Stimulated activated CD8-positive, alpha-beta memory T cell treated with anti-CD3 and anti-CD28 coated beads, Interleukin-2, amount 100 ng/mL, for 48 hours (primary cell): ENCODE measurements at places on chromosomes 1 and 21.

GRCh38 chr1:43703836-43704235 is 3.5 kb upstream of the ST3GAL3 start:
- DNase-seq: no peak

DNA sequence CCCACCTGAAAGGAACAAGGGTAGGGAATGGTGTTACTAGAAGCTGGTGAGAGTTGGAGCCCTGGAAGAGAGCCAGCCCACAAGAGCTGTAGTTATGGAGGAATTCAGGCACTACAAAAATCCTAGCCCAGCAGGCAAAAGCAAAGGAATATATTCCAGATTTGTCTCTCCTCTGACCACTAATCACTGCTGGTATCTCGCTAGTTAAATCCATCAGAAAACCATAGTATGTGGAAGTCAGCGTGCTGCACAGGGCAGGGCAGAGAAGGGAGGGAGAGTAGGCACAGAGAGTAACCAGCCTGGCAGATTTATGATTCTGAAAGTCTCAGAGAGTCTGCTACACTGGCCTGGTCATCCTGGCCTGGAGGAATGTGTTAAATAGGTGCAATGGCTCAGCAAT is 88.6 kb downstream of the SELENOF start:
- DNase-seq: no peak

GRCh38 chr1:198929961-198930599 is 291.2 kb downstream of the PTPRC start:
- no peak for DNase-seq

GRCh38 chr1:165862448-165862847 is 35.0 kb downstream of the UCK2 start:
- DNase-seq: no peak

GRCh38 chr1:245776694-245777332 is 622.0 kb downstream of the KIF26B start:
- no peak for DNase-seq

DNA sequence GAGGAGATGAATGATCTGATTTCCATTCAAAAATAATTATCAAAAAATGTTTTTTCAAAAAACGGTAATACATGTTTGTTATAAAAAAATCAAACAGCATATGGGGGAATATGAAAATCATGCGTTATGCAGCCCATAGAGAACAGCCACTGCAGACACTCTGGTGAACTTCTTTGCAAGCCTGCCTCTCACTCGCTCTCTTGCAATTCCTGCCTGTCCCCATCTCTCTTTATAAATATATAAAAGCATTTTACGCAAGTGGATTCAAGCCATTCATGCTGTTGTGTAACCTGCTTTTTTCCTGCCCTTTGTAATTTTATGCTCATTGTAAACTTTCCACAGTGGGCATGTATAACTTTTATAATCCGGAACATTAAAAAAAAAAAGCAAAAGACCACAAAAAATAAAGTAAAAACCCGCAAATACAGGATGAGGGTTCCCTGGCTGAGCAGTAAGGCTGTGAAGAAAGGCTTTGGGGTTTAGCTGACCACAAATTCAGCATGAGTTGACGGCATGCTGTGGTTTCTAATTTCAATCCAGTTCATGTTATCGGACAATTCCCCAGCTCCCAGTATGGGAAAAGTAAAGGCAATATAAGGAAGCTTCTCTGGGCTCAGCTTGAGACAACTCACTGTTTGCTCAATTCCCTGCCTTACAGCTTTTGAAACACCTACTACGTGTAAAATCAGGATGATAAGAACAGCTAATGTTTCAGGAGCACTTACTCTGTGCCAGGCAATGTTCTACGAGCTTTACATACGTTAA is 52.8 kb upstream of the ZBTB40 start:
- DNase-seq: no peak

DNA sequence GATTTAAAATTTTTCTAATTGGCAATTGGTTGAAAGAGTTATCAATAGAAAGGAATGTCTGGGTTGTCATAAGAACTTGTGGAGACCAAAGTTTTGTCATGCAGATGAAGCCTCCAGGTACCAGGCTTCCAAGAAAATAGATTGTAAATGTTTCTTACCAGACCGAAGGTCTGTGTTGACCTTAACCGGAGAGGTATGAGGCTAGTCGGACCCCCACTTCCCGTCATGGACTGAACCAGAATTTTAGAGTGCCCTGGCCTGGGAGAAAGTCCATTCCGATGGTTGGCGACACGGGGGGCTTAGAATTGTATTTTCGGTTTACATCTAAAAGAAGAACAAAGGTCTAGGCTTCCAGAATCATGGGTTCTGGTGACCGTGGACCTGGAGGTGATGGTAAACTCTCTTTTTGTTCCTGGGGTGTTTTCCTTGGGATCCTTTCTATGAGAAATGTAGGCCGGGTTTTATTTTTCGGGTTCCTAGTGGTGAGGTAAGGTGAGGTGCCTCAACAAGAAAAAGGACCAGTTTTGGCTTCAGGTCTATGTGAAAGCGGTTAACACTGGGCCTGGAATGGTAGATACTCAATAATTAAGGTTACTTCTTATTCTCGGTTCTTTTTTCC is 405 bp upstream of the UHMK1 start:
- DNase-seq: no peak

DNA sequence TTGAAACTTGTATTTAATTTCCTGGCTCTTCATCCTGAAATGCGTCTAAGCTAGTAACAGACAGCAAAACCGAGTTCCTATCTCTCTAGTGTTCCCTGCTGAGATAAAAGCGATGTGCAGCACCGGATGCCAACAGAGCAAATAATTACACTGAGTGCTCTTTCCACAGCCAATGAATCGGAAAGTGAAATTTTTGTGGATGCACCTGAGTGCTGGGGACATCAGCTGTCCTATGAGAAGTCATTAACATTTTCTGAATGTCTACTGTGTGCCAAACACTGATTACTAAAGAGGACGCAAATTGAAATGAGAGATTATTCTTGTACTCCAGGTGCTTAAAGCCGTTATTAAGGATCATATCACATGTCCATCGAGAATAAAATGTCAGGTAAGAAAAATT is 278.0 kb downstream of the RGS7 start:
- no peak for DNase-seq

GRCh38 chr1:220283625-220284024 is 11.4 kb upstream of the RAB3GAP2 start:
- DNase-seq: no peak

DNA sequence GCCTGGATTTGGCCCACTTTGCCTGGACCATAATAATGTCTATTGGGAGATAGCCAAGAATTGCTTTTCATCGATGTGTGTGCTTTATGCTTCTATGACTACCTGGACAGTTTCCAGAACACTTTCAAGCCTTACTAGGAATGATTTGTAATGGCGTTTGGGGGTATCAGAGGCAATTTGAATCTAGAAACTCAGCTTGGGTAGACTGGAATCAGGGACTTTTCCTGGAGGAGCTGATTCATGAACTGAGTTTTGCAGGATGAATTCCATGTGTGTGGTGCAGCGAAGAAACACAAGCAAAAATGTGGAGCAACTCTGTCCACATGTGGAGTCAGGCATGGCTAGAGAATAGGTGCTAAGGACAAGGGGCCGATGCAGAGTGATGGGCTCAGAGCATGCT is 11.9 kb upstream of the TMEM61 start:
- no peak for DNase-seq

GRCh38 chr1:71047635-71048607 is at the start of gene PTGER3:
PTGER3 (minus strand) TSS chr1:71047816; CDS start chr1:71047577, 239 bp downstream.
- DNase-seq: peak; percentile 38

GRCh38 chr1:24107462-24108138 is 4.3 kb downstream of the MYOM3 start:
- DNase-seq: no peak

- no peak for DNase-seq
Measured at GRCh38 chr1:230596306-230596705, 46.0 kb upstream of the COG2 start.

- DNase-seq: no peak
Measured at GRCh38 chr21:41269535-41269934, 47.1 kb upstream of the FAM3B start.

GRCh38 chr1:54376430-54377039 is 29.7 kb downstream of the SSBP3 start:
- DNase-seq: no peak

- DNase-seq: no peak
Measured at GRCh38 chr1:54874079-54874830, 12.7 kb downstream of the DHCR24 start.

DNA sequence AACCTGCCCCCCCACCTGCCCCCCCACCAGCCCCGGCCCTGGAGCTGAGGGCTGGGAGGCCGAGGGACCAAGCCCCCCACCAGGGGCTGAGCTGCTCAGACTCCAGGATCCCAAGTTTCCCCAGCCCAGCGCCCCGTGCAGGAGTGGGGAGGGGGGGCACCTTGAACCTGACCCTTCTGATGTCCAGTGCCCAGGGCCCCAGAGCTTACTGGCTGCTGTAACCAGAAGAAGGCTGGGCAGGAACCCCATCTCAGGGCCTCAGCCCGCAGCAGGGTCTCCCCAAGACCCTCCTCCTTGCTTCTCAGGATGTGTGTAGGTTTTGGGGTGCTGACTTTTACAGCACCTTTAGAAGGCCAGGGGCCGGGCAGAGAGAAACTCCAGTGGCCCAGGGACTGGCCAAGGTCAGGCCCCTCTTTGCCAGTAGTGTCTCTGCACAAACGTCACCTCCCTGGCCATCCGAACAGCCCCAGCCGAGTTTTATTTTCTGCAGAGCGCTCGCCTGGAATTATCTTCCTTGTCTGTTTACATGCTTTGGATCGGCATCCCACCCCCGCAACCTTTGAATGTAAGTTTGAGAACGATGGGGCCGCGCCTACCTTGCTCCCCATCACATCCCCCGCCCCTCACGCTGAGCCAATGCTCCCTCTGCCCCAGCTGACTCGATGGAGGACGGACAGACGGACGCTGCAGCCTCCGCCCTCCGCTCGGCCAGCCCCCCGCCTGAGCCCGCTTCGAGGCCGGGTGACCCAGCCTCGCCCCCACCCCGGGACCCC is 70.1 kb upstream of the CASZ1 start:
- DNase-seq: no peak

DNA sequence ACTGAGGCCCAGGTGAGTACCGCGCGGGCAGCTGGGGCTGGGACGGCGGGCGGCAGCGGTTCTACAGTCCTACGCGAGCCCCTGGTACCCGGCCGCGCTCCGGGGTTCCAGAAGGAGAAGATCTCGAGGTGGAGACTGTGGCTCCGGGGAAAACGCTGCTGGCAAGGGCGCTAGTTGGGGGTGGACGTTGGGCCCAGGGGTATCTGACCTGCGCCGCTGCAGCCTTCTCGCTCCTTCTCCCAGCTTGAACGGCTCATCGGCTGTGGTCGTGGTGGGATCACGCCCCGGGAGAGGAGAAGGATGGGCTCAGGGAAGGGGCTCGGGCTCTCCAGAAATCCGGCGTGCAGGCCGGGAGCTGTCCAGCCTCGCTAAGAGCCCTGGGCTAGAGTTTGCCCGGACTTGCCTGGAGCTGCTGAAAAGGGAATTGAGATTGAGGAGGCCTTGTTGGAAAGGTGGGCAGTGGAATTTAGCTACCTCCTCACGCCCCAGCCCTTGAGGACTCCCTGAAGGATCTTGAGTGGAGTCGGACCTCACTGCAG is 1.1 kb upstream of the POU3F1 start:
- DNase-seq: no peak

DNA sequence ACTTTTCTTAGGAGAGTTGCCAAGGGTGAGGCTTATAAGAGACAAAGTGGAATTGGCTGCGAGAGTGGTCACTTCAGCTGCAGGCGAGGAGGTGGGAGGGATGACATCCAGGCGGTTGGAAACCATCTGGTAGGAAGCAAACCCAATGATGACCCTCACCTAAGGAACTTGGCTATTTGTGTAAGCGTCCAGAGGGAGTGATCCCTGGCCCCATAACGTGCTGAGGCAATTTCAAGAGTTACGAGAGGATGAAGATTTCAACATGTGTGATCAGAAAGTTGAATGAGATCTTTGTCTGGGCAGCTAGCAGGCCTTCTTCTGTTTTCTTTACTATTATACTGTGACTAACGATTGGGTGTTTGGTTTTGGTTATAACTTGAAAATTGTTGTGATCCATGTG is 102.7 kb upstream of the VANGL1 start:
- no peak for DNase-seq

DNA sequence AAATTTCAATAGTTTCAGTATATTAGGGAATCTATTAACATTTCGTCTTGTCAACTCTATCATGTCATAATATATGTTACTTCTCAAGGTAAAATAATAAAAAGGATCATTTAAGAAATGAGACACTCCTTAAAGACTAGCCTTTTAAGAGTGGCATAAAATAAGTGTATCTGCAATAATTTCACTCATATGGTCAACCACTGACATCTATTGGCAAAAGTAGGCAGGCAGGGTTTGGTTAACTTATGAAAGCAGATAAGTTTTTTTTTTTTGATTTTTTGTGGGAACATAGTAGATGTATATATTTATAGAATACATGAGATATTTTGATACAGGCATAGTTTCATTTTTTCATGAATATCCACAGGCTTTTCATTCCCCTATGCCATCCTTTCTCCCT is 5.5 kb upstream of the RGS21 start:
- no peak for DNase-seq

DNA sequence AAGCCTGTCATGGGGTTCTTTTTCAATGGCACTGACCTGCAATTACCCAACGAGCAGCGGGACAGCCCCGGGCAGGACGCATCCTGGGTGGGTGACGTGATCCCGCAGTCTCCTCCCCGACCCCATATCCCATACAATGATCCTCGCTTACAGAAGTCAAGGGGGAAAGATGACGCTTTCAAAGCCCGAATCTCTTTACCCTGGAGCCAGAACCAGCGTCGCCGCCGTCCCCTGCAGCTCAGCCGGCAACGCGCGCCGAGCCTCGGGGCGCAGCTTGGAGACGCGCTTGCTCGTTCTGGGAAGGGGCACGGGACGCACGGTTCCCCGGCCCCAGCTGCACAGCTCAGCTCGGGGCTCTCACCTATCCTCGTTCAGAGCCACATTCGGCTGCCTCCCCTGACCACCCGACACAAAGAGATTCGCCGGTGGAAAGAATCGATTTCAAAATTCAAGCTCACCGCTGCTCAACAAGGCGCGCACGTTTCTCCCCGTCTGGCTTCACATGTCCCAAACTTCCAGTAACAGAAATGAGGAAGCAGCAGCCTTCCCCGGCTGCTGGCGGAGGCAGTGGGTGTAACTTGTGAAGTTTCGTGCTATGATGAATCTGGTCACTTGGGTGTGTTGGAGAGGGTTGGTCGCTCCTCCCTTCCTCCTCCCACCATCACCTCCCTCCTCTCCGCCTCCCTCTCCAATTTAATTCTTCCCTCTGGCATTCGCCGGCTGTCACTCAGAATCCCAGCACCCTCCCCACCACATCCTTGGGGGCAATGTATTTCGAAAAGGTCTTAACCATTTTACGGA is at the start of gene TIAM1:
Gene TIAM1 (minus strand): TSS at position 582 of the 801 bp plus-strand sequence. CDS start 77,289 bp downstream, outside the sequence.
- DNase-seq: no peak

DNA sequence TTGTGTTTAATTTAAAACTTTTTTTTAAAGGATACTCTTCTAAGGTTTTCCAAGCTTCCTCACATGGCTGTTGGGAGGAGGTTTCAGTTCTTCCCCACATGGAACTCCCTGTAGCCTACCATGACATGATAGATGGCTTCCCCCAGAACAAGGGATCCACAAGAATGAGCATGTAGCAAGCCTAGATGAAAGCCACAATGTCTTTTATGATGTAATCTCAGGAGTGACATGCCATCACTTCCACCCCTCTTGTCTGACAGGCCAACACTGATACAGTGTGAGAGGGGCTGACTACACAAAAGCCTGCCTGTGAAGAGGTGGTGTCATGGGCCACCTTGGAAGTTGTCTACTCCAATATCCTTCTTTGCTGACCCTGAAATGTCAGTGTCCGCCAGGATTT is 32.0 kb downstream of the CD34 start:
- DNase-seq: no peak

GRCh38 chr1:84163123-84163931 is 19.3 kb downstream of the PRKACB start:
- no peak for DNase-seq
